Activated T-cell treated with anti-CD3 and anti-CD28 coated beads, Interleukin-2, amount 50 U/mL, for 48 hours (primary cell): ENCODE measurements at places on chromosomes 5 and 9.

DNA sequence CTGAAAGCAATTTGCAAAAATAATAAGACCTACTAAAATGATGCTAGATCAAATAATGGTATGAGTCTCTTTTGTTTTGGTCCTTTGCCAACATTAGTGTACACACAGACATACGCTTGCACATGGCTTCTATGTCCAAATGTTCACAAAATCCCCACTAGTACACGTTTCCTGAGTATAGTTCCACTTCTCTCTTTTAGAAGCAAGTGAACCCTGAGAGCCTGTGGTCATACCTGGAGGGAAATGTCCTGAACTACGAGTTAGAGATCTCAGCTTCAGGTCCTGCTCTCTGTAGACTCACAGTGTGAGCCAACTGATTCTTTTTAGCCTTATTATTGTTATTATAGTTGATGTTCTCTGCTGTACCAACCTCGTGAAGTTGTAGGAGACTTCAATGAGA is 47.3 kb upstream of the ACTBL2 start:
- no peak for DNase-seq

DNA sequence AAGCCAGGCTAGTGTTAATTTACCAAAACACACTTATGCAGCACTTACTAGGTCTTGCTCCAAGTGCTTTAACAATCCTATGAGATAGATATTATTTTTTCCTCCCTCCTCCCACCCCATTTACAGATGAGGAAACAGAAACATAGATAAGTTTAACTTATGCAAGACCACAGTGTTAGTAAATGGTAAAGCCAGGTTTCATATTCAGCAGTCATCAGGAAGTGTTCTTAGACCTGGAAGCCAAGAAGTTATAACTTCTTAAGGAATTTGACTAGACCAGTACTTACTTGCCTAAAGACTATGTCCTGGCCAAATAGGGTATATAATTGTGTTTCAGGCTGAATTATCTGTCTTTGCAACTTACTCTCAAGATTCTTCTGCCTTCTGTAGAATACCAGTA is 15.9 kb downstream of the ABHD17B start:
- DNase-seq, result no peak

GRCh38 chr5:116524966-116525365 is 49.7 kb downstream of the SEMA6A start:
- no peak for DNase-seq

- DNase-seq, result no peak
Measured at GRCh38 chr9:136174779-136175615, 29.9 kb downstream of the LHX3 start.

DNA sequence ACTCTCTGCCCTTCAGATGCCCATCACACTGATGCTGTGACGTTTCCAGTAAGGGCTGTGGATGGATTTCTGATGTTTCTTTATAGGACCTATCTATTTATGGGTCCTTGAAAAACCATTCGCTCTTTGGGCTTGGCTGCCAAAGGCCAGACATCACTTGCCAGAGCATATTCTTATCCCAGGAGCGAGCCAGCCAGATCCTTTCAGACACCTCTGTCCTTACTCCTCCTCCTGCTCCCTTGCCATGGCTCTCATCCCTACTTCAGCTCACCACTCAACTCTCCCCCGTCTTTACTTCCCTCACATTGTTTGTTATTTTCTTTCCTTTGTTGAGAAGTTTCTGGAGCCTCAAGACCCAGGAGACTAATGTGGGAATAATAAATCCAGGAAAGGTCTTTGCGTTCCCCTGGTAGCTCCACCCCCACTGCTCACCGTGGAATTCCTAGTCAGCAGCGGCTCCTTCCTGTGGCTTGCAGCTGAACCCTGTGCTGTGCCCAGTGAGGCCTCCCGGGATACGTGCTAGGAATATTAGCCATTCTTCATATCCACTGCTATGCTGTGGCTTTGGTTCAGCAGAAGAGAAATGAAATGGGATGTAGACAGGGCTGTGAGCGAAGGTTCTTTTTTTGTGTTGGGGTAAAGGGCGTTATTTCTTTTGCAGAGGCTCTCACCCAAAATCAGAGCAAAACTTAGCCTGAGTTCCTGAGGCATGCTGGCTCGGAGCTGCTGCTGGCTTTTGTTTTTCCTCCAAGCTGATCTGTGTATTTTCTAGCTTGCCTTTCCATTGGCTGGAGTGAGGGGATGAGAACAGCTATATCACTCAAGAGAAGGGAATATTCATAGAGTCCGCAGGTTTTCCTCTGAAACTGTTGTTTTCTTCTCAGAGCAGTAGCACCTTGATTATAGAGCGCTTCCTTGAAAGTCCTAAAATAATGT is 171.1 kb downstream of the SAXO1 start:
- DNase-seq, result no peak

DNA sequence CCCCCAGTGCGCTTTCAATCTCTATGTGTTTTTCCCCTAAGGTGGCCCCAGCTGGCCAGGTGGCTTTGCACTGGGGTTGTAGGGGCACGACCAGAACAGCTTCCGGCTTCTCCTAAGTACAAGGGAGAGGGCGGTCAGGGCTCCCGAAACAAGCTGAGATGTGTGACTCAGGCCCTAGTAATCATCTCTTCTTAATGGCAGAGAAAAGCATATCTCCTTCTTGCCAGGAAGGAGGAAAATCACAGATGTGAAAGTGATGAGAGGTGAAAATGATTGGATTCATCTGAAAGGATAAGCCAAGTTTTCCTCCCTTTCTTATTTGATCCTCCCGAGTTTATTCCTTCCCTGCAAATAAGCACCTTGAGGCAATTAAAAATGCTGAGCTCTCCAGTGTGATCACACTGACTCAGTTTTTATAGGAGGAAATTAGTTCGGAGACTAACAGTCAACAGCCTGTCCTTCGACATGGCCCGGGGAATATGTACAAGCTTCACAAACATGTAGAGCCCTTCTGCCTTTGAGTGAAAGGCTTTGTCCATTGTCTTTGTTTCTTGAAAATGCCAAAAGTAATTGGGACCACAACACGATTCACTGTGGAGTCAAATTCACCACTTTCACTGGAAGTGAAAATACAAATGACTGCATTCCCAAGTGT is 514.8 kb downstream of the PSAT1 start:
- no peak for DNase-seq

GRCh38 chr9:14238518-14238917 is 75.4 kb downstream of the NFIB start:
- DNase-seq, result no peak

DNA sequence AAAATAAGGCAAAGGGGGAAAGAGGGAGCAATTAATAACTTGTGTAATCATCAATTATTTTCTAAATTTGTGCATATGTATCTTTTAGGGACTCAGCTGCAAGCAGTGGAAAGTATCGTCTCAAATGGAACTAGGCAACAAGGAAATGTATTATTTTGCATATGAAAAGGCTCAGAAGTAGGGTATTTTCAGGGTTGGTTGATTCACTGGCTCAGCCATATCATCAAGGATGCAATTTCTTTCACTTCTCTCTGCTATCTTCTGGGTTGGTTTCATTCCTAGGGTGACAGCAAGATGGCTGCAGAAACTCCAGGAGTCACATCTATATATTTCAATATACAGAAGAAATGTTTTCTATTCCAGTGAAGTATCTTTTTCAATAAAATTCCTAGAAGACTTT is 509.8 kb downstream of the DMAC1 start:
- no peak for DNase-seq

DNA sequence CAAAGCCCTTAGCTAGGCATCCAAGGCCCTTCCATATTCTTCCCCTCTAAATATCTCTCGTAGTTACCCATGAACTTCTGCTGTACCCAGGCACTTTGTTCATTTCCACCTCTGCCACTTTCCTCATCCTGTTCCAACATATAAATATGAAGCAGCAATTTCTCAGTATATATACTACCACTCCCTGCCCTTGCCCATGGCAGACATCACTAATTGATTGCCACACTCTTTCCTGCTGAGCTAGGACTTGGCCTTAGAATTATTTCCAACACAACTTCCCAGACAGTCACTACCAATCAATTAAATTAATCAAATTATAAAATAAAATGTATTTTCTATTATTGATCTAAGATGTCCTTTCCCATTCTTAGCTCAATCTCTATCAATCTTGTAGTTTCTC is 8.5 kb downstream of the INSYN2B start:
- no peak for DNase-seq

DNA sequence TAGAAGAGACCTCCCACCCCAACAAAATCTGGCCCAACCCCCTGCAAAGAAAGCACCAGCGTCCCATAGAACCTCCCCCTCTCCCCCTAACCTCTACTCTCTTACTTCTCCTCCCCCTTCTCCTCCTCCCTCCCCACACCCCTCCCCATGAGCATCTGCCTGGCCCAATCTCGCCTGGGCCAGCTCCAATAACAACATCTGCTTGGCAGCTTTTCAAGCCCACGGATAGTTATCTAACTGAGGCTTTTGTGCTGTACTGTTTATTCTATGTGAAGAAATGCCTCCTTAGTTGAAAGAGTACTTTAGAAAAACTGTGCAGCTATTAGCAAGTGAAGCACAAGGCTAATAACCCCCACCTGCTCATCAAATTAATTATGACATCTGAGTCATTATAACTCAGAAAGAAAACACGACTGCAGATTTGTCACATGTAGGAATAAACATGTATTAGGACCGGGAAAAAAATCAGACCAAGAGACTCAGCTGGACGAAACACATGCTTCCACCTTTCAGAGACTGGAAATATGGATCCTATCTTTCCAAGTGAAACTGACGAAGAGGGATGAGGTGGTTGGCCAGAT is 42.8 kb downstream of the NFIB start:
- no peak for DNase-seq

DNA sequence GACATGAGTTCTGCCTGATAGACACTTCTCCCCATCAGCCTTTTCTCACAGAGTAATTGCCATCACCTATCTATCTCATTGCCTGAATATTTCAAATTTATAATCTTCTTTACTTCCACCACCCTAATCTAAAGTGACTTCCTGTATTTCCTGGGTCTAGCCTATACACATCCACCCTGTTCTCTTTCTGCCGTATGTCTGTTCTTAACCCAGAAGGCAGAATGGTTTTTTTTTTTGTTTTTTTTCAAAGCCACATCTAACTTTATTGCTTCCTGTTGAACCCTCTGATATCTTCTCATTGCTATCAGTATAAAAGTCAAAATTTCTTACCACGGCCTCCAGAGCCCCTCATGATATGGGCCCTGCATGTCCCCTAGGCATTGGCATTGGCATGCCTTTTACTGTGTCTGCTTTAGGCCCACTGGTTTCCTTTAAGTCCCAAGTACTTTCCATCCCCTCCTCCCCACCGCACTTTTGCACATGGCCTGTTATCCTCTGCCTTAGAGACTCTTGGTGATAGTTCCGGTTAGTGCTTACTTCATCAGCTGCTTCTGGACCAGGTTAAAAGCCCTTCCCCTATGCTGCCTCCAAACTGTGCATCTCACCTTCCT is 159.9 kb downstream of the MAN2A1 start:
- no peak for DNase-seq

DNA sequence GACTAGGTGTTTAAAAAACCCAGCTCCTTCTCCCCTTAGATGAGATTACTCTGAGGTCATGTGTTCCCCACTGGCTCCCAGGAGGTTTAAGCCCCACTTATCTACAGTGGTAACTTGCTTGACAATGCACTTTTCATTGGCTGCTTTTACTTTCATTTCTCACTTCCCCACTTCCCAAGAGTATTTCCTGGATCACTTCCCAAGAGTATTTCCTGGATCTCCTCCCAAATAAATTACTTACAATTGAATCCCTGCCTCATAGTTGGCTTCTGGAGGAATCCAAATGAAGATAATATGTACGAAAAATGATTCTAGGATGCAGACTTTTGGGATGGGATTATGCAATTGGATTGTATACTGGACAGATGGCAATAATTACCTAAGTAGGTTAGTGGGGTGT is 47.1 kb upstream of the CHSY3 start:
- no peak for DNase-seq

DNA sequence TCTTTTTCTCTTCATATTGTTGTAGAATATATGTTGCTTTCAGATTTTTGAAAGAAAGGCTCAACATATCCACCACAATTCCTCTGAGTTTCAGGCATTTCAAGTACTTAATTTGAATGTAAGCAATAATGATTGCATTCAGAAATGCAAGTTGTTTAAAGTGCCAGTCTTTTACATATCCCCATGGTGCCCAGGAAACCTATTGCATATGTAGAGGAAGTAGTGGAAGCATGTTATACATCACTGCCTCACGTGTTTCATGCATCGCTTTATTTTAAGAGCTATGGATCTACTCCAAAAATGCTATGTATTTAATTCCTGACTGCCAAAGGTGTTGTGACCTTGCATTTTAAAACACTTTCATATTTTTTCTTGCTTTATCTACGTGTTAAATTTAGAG is 28.1 kb downstream of the CPEB4 start:
- DNase-seq, result no peak

DNA sequence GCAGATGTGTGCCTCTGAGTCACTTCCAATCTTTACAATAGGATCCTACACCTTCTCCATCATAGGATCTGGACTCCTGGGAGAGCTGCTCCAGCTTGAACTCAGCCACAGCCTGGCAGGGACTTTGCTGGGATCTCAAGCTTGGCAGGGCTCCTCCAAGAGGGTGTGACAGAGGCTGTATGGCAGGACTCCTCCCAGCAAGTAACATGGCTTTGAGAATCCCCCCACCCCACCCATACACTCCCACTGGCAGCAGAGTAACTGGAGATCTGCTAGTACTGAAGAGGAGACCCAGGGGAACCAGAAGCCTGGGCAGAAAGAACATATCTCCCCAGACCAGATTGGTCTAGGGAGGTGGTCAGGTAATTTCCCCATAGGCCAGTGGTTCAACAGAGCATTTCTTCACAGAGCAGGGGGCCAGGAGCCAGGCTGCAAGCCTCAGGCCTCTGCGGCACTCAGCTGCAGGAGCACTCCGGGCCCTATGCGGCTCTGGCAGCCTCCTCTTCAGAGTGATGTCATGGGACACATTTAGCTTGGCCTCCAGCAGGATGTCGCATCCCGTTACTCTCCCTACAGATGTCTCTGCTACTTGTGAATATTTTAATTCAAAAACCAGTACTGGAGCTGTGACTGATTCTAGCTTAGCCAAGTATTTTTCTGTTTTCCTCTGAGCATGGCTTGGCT is 1.7 kb upstream of the ACSL6 start:
- peak; percentile 15 for DNase-seq

DNA sequence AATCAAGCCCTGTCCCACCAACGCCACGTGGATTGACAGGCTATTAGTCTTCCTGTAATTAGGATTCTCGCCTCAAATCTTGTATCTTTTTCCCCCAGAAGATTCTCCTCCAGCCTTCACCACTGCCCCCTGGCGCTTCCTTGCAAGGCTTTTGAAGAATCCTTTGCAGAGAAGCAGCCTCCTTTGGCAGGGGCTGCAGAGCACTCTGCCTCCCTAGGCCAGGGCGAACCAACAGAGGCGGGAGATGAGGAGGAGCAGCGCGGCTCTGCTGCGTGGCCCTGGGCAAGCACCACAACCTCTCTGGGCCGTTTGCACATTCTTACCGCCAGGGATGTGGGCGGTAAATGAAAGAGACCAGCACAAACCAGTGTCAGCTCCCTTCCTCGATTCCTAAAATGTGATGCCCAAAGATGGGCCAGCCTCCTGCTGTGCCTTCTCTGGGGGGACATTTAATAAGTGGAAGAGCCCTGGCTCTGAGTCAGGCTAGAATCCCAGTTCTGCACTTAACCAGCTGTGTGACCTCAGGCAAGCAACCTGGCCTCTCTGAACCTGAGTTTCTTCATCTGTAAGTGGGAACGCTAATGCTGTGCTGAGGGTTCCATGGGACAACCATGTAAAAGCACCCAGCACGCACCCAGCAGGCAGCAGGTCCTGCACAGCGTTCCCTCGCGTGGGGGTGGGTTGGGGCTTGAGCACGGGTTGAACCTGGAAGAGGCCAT is 128.6 kb downstream of the KCNIP1 start:
- DNase-seq, result no peak

- no peak for DNase-seq
Measured at GRCh38 chr5:179865491-179866240, 7.0 kb upstream of the MRNIP start.
